ENCODE measurements at places on chromosomes 11 and 22. TPM values are rescaled to one million over a fixed set of nuclear protein-coding genes. Genes with fewer than 3 reads are reported as not detected.
A peak's percentile ranks its signal among the peaks of the same experiment; 100 is the strongest.

DNA sequence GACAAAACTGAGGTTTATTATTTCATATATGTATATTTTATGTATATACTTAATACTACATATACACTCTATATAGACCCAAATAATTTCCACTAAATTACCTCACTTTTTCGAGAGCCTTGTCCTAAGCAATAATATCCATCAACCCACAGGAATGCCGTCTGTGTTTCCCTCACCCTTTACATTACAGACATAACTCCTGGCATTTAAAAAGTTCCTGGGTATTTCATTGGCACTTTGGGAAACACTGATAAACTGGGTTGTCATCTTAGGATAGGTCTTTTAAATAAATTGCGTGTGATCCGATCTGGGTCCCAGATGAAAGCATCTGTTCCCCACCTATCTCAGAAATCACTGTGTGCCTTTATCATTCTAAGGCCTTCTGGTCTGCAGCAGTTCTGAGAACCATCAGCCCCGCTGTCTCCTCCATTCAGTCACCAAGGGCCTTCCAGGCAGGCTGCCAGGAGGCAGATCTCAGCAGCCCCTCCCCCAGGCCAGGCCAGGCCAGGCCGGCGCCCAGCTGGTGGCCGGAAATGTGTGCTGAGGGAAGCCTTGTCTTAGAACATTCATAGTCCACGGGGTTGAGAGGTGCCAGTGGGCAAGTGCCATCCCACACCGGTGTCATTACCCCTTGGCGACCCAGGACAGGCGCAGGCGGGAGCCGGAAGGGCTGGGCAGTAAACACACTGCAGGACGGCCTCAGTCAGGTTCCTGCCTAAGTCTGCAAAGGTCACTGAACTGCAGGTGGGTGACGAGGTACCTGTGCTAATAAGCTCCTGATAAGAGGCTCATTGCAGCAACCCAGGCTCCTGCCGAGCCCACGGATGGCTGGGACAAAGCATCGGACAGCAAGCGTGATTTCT is 3.3 kb downstream of the FGF19 start:
- ATAC-seq, result no peak

- ATAC-seq, result peak; percentile 73
Observed at GRCh38 chr11:77187776-77188632, 60.0 kb downstream of the MYO7A start.

DNA sequence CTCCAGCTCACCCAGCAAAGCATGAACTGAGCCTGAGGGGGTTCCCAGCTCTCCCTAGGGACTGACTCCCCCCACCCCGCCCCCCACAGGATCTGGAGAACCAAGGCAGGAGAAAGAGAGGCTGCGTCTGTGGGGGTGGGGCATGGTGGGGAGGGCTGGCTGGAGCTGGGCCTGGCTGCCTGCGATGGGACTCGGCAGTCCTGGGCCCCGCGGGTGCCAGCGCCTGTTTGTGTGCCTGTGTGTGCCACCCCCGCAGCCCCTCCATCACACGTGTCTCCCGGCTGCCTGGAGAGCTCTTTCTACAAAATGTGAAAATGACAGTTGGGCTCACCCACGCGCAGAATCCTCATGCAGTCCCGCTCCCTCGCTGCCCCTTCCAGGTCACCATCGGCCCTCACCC is 46.8 kb downstream of the CACNA1I start:
- no peak for ATAC-seq

DNA sequence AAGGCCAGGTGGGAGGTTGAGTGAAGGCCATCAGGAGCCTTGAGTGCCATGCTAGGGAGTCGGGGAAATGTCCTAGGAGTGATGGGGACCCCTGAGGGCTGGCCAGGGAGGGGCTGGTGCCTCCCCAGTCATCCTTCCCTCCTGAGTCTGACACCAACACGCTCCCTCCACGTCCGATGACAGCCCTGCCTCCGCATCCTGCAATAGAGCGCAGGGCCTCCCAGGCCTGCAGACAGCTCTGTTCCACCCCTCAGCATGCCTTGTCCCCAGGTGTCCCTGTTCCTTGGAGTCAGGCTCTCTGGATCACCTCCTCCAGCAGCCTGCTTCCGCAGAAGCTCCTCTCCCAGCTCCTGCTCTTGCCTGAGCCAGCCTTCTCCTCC is 3.1 kb downstream of the RAC2 start:
- no peak for ATAC-seq

GRCh38 chr11:45095691-45096010 is 50.8 kb upstream of the PRDM11 start:
- ATAC-seq, result no peak

- ATAC-seq, result peak; percentile 10
Observed at GRCh38 chr11:111819161-111819828, 52.1 kb downstream of the ALG9 start.

- no peak for ATAC-seq
Observed at GRCh38 chr11:100941033-100941432, 188.6 kb downstream of the PGR start.

DNA sequence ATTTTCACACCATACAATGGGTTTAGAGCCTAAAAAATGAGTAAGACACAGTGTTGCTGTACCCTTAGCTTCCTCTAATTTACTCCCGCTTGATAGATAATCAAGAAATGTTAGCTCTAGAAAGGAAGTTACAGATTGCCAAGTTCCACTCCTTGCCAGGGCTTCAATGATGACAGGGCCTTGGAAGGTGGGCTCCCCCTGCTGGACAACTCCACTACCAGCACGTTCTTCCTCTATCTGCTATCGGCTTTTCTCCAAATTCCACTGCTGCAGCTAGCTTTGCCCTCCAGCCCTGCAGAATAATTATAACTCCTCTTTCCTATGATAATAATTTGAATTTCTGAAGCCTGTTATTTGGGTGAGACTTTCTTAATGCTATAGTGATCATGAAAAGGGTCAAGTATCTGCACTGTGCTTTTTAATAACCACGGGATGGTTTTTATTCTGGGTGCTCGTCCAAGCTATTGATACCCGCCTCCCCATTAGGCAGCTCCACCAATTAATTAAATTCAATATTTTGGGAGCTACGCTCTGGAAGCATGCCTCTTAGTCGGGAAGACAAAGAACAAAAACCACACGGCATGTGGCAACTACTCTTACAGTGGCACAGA is 9.0 kb downstream of the SYN3 start:
- peak; percentile 67 for ATAC-seq

- no peak for ATAC-seq
Observed at GRCh38 chr22:40610329-40610850, 26.1 kb downstream of the MRTFA start.

GRCh38 chr11:46718155-46719019 is 626 bp upstream of the F2 start:
- no peak for ATAC-seq

DNA sequence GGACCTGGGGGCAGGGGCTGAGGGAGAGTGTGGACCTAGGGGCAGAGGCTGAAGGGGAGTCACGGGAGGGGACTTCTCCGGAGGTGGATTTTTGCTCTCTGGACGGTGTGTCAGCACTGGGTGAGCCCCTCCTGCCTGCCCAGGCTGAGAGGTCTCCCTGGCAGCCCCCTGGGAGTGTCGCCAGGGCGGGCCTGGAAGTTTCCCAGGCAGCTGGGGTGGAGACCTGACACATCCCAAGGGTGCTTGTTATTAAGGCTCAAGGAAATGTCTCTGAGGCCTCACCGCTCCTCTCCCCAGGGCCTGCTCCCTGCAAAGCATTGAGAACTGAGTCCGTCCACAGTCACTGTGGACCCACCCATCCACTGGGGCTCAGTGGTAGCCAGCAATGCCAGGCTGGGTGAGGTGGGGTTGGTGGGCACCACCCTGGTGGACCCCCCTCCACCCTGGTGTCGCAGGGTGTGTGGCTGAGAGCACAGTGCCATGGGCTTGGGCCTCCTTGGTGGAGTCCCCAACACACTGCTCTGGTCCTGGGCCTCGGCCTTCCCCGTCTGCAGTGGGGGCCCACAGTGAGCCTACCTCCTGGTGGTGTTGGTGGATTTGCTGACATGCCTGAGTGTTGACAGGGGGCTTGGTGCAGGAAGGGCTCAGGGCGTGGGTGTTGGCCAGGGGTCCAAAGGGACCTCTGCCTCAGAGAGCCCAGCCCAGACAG is 2.5 kb downstream of the CD81 start:
- ATAC-seq, result no peak

GRCh38 chr11:78022397-78023396 is at the start of gene KCTD14:
Gene KCTD14, minus strand, starts transcription at chr11:78023276. Its CDS starts 27 bp downstream, at chr11:78023249.
- ATAC-seq, result peak; percentile 64

- ATAC-seq, result peak; percentile 78
Observed at GRCh38 chr22:50507421-50507990, at the start of gene LMF2. Gene LMF2, minus strand, starts transcription at chr22:50507702. Its CDS starts 27 bp downstream, at chr22:50507675.

GRCh38 chr11:25970726-25971508 is 361.0 kb upstream of the ANO3 start:
- ATAC-seq, result no peak

- no peak for ATAC-seq
Observed at GRCh38 chr11:62925308-62925707, 4.1 kb upstream of the CHRM1 start.

GRCh38 chr11:122178795-122179194 is 62.8 kb upstream of the BLID start:
- no peak for ATAC-seq

DNA sequence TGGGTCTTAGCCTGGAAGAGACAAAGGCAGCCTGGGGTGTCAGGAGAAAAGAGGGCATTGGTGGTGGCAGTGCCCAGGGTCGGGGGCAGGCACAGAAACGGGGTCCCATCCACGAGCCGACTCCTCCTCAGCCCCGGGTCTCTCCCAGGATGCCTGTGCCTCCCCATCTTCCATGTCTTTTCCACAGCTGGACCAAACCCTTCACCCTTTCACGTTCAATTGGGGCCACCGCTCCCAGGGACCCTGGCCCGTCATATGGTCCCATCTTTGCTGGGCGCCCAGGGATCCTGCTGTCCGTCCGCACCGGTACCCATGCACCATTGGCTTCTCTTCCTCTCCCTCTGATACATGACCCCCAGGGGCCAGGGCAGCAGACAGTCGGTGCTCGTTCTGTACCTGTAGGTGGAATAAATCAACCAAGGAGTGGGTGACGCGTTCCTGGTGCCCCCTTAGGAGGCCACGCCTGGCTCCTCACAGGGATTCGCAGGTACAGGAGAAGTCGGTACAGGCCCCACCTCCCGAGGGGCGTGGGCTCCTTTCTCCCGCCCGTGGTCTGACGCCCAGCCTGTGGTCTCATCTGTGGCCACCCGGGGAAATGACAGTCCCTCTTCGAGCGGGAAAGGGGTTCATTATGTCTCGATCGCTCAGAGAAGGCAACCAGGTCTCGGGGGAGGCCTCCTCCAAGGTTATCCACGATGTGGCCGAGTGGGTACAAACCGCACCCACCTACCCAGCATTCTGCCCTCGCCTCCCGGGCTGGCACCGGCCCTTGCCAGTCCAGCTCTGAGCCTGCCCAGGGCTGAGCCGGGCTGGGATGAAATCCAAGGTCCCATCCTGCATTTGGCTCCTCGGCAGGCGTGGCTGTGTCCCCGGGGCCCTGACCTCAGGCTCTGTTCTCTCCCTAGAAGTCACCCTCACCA is 1493.6 kb downstream of the BRD1 start:
- no peak for ATAC-seq

- ATAC-seq, result no peak
Observed at GRCh38 chr11:118081241-118081958, 4.5 kb downstream of the TMPRSS4 start.

- no peak for ATAC-seq
Observed at GRCh38 chr11:108218912-108219783, 3.3 kb downstream of the NPAT start.

- peak; percentile 42 for ATAC-seq
Observed at GRCh38 chr11:14288189-14288935, 70.6 kb downstream of the RRAS2 start.

DNA sequence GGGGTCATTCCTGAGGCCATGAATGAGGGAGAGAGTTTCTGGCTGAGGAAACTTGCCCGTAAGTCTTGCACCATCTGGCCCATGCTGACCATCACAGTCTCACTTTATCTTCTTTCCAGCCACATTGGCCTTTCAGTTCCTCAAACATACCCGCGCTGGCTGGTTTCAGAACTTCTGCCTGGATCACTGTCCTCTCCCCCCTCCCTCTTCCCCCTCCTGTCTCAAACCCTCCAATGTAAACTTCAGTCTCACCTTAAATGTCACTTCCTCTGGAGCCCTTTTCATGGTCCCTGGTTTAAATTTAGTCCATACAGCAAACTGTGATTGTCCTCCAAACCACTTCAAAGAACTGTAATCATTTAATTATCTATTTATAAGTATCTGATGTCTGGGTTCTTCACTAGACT is 3.7 kb upstream of the TMEM109 start:
- no peak for ATAC-seq

DNA sequence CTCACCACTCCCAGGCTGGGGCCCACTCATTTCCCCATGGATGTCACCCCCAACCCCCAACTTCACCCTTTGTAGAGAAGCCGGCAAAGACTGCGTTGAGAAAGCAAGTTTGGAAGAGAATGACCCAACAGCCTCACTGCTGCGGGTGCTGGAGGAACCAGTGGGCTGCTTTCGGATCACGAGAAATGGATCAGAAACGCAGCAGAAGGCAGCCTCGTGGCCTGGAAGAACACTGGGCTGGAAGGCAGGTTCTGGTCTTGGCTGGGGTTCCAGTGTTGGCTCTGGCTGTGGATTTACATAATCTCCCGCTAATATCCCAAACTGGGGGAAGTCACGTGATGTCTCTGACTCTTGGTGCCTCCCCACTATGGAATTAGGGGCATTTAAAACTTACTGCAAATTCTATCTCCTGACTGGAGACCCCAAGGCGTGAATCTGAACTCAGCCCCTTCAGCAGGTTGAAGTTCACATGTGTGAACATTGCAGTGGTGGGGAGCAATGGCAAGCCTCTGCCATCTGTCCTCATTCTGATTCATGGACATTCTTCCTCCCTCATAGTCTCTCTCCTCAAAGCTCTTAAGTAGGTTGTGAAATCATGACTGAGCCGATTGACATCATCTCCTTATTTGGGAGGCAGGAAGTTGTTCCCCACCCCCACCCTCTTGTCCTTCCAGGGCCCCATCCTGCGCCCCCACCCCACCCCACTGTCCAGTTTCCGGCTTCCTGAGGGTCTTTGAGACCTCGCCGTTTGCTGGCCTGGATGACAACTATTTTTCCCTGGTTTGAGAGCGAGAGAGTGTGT is 37.0 kb upstream of the TIMP3 start:
- no peak for ATAC-seq

- peak; percentile 47 for ATAC-seq
Observed at GRCh38 chr11:1521382-1522080, 35.0 kb upstream of the MOB2 start.

CABP4 gene
- 0.24 TPM for total RNA-seq

PHETA2 gene
- total RNA-seq, result 5.5 TPM

PTDSS2 gene
- total RNA-seq, result 12.0 TPM

TRIM51 gene
- total RNA-seq, result not detected

GP1BB gene
- total RNA-seq, result 2.0 TPM

POU2AF1 gene
- total RNA-seq, result 2.6 TPM

MRGPRF gene
- 1.7 TPM for total RNA-seq

SCUBE2 gene
- 3.0 TPM for total RNA-seq

MRGPRX4 gene
- not detected for total RNA-seq

OR56A1 gene
- not detected for total RNA-seq

C11orf98 gene
- 48.7 TPM for total RNA-seq

LRP4 gene
- 2.5 TPM for total RNA-seq

IGSF22 gene
- total RNA-seq, result not detected

MS4A6A gene
- total RNA-seq, result 4.9 TPM

MAJIN gene
- total RNA-seq, result not detected

NXPE2 gene
- total RNA-seq, result not detected

INSC gene
- 0.12 TPM for total RNA-seq

APLNR gene
- total RNA-seq, result 1.8 TPM

MEI1 gene
- 1.3 TPM for total RNA-seq

FAM111B gene
- 9.6 TPM for total RNA-seq
